ENCODE measurements at places on chromosomes 4 and X. TPM values are rescaled to one million over a fixed set of nuclear protein-coding genes. Genes with fewer than 3 reads are reported as not detected.

The USO1 gene
- 26.5 TPM for total RNA-seq

The LINC00632 gene
- 2.3 TPM for total RNA-seq

The SOX3 gene
- not detected for total RNA-seq

The SPANXN3 gene
- not detected for total RNA-seq

The EFHC2 gene
- total RNA-seq, result 0.31 TPM

The DMRTC1B gene
- 0.09 TPM for total RNA-seq

The CENPVL1 gene
- total RNA-seq, result not detected

The ASB5 gene
- total RNA-seq, result 0.03 TPM

The AMTN gene
- total RNA-seq, result 0.09 TPM

The TMPRSS11E gene
- total RNA-seq, result not detected

The HEPH gene
- not detected for total RNA-seq

The AKAP4 gene
- total RNA-seq, result not detected

The MOSPD2 gene
- total RNA-seq, result 9.7 TPM

The CYBB gene
- total RNA-seq, result 0.05 TPM

The KCNE5 gene
- not detected for total RNA-seq

The FREM3 gene
- not detected for total RNA-seq

The RASGEF1B gene
- not detected for total RNA-seq

The VEGFD gene
- 0.32 TPM for total RNA-seq

The EDNRA gene
- 0.44 TPM for total RNA-seq

The SSX2B gene
- total RNA-seq, result not detected

The SRPX2 gene
- total RNA-seq, result 3.1 TPM

The IQCM gene
- not detected for total RNA-seq

The MID2 gene
- total RNA-seq, result 8.1 TPM

The CXorf49B gene
- not detected for total RNA-seq

The NSD2 gene
- total RNA-seq, result 42.6 TPM

The FGF5 gene
- 0.44 TPM for total RNA-seq

The TEX13C gene
- not detected for total RNA-seq

The RNF175 gene
- total RNA-seq, result not detected

The MAGEC2 gene
- total RNA-seq, result not detected

The SPANXA1 gene
- total RNA-seq, result not detected

The RAB41 gene
- not detected for total RNA-seq

The MAGEE2 gene
- total RNA-seq, result not detected

The SLC49A3 gene
- 0.10 TPM for total RNA-seq

The SRD5A3 gene
- 9.2 TPM for total RNA-seq

The POU4F2 gene
- total RNA-seq, result not detected

The CAMK2D gene
- 16.5 TPM for total RNA-seq

The OTUD6A gene
- total RNA-seq, result not detected

The CXCL6 gene
- total RNA-seq, result not detected

The CRMP1 gene
- 2.5 TPM for total RNA-seq

The TLR10 gene
- total RNA-seq, result 0.05 TPM
